T-helper 2 cell (primary cell): ENCODE measurements at places on chromosomes 7 and 10.

- DNase-seq, result no peak
Observed at GRCh38 chr7:7548407-7548806, 12.7 kb upstream of the COL28A1 start.

DNA sequence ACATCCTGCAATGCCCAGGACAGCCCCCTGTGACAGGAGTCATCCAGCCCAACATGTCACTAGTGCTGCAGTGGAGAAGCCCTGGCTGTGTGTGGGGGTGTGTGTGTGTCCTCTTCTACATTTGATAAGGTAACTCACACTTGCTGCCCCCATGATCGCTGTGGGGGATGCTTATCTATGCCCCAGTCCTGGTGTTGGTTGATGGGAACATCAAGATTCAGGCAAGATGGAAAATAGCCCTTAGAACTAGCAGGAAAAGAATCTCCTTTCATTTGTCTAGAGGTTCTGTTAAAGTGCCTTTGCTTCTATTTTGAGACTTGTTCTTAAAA lies 52.4 kb downstream of the TCF7L2 start:
- DNase-seq, result no peak

GRCh38 chr10:72487521-72487920 lies 132.8 kb upstream of the DNAJB12 start:
- no peak for DNase-seq

DNA sequence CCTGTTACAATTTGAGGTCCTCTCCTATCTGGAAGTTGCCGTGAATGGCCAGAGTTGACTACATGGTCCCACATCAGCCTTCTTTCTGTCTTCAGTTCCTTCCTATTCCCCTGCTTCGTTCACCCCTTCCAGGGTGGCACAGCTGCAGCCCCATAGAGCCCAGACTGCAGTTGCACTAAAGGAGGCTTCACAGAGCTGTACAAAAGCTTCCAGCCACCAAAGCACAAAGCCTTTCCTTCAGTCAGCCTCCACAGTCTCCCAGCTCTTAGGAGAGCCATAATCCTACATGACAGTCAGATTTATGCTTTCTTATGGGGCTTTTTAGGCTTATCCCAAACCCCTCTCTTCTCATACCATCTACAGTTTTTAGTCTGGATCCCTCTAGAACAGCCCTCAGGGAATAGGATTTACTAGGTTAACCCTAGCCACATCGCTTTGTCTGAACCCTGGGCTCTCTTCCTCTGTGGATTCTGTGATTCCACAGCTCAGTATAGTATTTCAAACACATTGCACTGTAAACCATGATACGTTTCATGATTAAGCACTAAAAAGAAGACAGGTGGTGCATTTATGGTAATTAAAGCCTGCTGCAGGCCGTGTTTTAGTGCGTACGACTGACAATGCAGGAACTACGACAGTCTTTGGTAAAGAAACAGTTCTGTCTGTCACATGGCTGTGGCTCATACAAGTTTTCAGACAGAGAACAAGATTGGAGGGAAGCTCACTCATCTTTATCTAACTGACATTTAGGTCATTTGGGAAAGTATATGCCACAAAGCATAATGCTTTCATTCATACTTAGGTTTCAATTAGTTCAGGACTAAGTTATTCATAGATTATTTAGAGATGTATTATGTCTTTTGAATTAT lies 208.3 kb upstream of the KMT2E start:
- no peak for DNase-seq

- DNase-seq, result no peak
Observed at GRCh38 chr7:136728945-136729344, 139.5 kb upstream of the CHRM2 start.

GRCh38 chr10:73650537-73651331 lies 5.1 kb downstream of the SYNPO2L start:
- no peak for DNase-seq

GRCh38 chr10:130934293-130935127 lies 377.0 kb downstream of the TCERG1L start:
- DNase-seq, result no peak

DNA sequence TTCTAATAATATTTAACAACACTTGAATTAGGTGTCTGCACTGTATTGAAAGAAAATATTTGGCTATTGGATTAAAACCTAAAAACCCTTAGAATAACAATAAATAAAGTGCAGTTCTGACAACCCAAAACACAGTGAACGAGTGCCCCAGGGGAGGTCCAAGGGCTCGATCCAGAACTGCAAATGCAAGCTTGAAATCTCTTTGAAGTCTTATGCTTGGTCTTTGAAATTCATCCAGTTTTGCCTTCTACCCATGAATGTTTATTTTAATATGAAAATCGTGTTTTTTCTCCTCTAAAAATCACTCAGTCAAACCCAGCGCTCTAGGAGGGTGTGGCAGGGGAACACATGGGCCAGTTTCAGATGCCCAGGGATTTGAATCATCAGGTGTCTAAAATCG lies 119.5 kb downstream of the MTPAP start:
- no peak for DNase-seq

- DNase-seq, result no peak
Observed at GRCh38 chr7:78970440-78970916, 483.0 kb downstream of the MAGI2 start.

DNA sequence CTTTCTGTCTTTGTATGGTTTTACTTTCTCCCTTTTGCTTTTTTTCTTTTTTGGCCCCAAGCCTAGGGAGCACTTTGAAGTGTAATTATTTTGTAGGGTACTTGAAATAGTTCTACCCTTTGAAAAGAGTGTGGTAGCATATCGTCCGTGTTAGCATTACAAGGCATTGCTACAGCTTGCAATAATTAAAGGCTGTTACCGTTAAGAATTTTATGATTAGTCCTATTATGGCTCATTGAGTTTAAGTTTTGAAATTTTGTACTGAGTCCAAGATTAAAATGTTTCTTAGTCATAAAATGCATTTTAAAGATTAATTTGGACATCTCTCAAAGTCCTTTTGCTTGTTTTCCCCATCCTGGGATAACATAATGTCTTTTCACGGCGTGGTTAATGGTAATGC lies 490.0 kb upstream of the LRRN3 start:
- no peak for DNase-seq

- no peak for DNase-seq
Observed at GRCh38 chr7:11754123-11754522, 77.9 kb downstream of the THSD7A start.

DNA sequence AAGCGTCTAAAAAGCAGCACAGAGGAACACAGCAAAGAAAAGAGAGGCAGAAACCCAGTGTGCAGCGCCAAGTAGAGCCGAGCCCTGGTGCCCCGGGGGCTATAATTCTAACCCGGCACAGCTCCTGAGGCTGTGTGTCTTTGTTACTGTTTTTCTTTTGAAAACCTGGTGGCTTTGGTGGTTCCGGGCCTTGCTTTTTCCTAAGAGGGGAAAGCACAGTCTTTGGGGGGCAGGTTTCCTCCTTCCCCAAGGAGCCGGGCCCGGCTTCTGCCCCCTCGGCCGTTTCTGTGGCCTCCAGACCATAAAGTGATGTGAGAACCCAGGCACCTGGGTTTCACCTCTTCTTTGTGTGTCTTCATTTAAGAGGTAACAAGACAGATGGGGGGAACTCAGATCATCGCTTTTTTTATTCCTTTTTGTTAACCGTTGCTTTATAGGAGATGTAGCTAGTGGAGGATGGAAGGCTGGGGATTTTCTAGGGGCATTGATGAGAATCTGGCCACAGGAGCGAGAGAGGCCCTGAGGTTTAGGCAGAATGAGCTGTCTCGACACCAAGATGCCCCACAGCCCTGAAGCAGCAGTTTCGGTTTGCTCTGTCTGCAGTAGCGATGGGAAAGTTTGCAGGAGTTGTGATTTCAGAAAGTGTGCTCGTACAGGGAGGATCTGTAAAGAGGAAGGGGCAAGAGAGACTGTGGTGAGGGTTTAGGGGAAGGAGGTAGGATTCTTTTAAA lies 367.8 kb upstream of the GALNT17 start:
- DNase-seq, result no peak

GRCh38 chr7:37341033-37341630 lies 107.5 kb downstream of the ELMO1 start:
- DNase-seq, result no peak

DNA sequence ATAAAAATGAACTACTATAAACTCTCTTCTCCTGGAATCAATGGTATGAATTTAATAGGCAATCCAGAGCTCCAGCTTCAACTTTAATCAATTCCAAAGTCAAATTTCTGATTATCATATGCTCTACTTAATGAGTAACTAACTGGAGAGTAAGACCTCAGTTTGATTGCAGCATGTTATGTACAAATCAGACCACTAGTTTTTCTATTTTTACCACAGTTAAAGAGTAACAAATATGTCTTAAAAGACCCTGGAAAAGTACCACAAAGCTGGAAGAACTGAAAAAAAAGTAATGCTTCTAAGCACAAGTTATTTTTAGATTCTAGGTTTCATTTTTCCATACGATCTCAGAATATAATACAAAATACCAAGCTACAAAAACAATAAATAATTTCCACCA lies 56.0 kb upstream of the TNKS2 start:
- no peak for DNase-seq

GRCh38 chr7:16055263-16055976 lies 365.9 kb downstream of the CRPPA start:
- DNase-seq, result no peak

DNA sequence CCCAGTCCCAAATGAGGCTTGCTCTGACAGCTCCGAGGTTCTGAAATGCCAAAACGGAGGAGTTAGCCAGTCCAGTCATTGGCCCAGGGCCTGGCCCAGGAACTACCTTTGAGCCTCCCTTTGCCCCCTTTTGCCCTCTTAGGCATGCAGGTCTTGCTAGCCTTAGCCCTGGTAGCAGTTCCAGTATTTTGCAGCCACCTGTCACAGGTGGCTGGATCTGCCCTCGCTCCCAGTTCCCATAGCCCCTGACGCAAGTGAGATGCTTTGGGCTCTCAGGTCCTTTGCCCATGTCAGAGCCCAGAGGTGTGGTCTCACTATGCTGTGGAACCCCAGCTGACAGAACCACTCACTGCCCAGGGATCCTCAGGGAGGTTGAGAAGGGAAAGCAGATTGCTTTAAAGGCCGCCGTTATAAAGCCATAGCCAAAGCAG lies 42.0 kb downstream of the GPRIN2 start:
- DNase-seq, result no peak

DNA sequence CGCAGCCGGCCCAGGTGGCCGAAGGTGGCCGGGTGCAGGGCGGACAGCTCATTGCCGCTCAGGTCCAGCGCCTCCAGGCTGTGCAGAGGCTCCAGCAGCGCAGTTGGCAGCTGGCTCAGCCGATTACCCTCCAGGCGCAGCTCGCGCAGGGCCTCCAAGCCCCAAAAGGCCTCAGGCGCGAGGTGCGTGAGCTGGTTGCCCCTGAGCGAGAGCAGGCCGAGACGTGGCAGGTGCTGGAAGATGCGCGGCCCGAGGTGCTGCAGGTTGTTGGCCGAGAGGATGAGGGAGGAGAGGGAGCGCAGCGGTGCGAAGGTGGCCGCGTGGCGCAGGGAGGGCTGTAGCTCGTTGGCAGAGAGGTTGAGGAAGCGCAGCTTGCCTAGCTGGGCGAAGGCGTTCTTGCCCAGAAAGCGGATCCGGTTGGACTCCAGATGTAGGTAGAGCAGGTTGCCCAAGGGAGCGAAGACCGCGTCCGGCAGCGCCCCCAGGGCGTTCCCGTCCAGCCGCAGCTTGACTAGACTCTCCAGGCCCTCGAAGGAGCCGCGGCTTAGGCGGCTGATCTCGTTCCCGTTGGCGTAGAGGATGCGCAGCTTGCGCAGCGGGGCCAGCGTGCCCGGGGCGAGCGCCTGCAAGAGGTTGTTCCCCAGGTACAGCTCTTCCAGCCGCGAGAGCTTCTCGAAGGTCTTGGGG lies 923 bp downstream of the TRIL start:
- no peak for DNase-seq

DNA sequence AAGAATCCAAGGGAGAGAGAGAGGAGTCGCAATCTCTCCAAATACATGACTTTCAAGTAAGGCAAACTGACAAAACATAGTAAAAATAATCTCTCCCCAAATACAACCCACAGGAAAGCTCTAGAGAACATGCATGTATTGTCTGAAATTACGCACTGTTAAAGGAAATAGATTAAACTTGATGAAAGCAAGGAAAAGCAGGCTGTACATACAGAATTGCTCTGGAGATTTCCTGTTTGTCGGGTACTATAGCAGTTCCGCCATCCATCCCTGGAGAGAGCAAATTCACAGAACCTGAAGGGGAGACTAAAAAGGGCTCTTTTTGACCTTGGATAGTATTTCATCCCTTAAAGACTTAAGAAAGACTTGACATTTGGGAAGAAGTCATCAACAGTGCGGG lies 170.2 kb upstream of the BET1 start:
- no peak for DNase-seq

DNA sequence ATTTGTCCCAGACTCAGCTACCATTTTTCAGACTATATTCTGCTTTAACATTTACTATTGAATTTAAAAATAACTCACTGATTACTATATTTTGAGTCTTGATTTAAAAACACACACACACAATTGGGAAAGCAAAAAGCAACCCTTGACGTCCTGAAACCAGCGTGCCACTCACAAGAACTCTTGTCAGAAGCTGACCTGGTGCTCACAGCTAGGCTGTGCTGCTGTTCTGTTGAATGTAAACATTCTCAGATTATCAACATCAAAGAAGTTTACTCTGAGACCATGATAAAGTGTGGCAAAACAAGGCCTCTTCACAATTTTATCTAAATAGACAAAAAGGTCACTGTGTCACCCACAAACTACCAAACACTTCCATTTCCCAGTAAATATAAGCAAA lies 62.6 kb upstream of the CACNA2D1 start:
- DNase-seq, result no peak

DNA sequence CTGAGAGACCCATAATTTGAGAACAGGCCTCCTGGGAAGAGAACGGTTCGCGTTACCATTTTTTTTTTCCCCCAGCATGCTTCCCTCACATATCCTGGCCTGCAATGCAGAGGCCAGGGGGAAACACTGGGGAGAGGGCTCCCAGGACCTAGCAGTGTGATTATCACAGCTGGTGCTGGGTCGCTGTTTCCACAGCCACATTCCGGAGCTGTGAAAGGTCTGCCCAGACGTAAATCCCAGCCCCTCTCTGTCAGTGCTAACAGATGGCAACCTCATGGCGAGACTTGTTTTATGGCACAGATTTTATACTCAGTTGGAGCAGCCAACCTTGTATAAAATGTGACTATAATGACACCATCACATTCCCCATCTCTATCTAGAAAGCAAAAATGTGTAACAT lies 150.5 kb downstream of the PLXDC2 start:
- DNase-seq, result no peak

DNA sequence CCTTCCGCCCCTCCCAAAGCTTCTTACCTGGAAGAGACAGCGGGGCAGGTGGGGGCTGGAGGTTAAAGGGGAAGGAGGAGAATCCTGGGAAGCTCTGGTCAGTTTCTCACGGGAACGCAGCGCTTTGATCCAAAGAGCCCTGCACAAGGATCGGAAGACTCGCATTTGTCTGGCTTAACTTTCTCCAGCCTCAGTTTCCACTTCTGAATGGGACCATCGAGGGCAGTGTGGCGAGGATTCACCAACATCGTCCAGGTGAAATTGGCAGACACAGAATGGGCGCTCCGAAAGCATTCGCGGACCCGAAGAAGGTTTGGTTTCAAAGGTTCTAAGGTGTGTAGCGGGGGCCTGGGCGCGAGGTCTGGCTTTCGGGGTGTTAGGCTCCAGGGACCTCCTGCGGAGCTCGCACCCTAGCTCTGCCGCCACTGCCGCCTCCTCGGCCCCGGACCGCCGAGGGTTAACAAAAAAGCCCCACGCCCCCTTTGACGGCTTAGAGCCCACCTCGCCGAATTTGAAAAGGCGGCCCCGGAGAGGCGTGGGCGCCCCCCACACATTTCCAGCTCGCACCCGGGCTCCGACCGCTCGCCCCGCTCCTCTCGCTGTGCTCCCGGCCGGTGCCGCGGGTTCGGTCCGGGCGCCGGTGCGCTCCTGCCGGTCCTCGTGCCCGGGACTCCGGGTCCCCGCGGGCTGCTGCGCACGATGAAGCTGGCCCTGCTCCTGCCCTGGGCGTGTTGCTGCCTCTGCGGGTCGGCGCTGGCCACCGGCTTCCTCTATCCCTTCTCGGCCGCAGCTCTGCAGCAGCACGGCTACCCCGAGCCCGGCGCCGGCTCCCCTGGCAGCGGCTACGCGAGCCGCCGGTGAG lies at the start of gene COL26A1:
COL26A1 (plus strand) TSS at position 542 of the 862 bp plus-strand sequence; CDS start at position 700, 158 bp downstream.
- no peak for DNase-seq
